ENCODE measurements at places on chromosomes 16 and 17. TPM values are rescaled to one million over a fixed set of nuclear protein-coding genes. Genes with fewer than 3 reads are reported as not detected.

The DYNLL2 gene
- 22.9 TPM for total RNA-seq

The CTRB1 gene
- not detected for total RNA-seq

The SEPTIN1 gene
- 1.8 TPM for total RNA-seq

The CCL14 gene
- total RNA-seq: not detected

The PPP1R27 gene
- not detected for total RNA-seq

The PTX4 gene
- total RNA-seq: not detected
